ENCODE measurements at places on chromosomes 13 and 19.

- DNase-seq, result no peak
Measured at GRCh38 chr19:36111200-36111539, 227 bp downstream of the OVOL3 start.

- no peak for DNase-seq
Measured at GRCh38 chr19:29686285-29686805, 21.1 kb downstream of the PLEKHF1 start.

GRCh38 chr19:21508198-21508597 is 2.8 kb downstream of the ZNF429 start:
- no peak for DNase-seq

GRCh38 chr13:105035092-105035491 is 1500.4 kb downstream of the EFNB2 start:
- DNase-seq, result no peak

DNA sequence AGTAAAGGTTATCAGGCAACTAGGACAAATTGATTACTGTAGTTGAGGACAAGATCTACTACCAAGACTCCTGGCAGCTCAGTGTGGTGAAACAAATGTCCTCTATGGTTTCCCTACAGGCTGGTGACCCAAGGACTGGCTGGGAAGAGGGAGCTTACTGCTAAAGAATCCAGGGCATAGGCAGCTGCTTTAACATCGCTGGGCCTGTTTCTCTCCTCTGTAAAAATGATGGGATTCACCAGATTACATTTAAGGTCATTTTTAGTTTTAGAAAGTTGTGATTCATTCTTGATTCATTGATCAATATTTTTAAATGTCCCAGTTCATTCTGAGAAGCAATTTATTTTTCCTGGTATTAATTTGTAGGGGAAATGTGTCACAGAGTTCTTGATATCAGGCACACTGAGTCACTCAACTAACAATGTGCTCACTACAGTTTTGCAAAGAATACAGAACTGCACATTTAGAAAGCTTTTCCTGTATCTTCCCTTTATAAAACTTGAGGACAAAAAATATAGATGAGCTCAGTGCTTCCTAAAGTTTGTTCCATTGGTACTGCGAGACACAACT is 19.6 kb upstream of the FAM124A start:
- DNase-seq, result no peak

- DNase-seq, result no peak
Measured at GRCh38 chr19:1507192-1507660, 5.6 kb downstream of the ADAMTSL5 start.

- DNase-seq, result no peak
Measured at GRCh38 chr13:41835871-41836270, 125.0 kb downstream of the VWA8 start.

GRCh38 chr19:29596080-29596727 is 9.9 kb upstream of the POP4 start:
- DNase-seq, result no peak

DNA sequence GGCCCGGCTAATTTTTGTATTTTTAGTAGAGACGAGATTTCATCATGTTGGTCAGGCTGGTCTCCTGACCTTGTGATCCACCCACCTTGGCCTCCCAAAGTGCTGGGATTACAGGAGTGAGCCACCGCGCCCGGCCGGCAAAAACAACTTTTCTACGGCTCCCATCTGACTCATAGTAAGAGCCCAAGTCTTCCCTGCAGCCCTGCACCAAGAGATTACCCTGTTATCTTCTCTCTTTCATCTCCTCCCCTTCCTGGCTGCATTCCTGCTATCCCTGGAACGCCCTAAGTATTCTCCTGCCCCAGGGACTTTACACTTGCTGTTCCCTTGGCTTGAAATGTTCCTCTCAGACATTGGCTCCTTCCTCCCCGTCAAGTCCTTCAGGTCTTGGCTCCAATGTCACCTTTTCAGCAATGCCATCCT is 6.6 kb downstream of the AP2S1 start:
- DNase-seq, result no peak

DNA sequence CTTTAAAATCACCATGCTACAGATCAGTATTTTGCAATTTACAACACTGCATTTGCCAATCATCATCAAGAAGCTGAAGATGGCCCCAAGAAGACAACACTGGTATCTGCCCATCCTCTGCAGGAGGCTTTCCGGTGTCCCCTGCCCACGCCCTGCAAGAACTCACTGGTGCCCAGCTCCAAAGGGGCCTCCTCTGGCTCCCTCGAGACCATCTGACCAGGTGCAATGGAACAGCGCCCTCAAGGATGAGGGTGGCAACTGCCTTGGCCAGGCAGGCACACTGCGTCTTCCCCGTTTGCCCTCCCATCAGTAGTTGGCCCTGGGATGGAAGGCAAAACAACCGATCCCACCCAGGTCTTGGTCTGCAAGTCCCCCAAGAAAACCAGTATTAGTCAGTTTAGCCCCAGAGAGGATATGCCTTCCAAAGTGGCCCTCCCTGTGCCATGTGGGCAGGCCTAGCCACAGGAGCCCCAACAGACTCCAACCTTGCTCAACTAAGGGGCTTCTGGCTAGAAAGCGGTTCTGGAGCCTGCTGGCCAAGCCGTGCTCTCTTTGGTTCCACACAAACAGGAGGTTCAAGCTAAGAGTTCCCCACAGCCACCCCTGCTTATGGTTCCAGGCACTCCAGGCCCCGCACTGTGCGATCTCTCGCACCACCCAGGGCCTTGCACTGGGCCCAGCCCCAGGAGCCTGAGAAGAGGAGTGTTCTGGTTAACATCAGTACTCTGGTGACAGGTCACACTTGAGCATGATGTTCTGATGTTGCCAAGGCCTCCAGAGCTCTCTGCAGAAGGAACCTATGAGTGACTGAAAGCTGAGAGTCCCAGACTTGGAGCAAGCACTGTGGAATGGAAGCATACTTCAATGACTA is 4.7 kb downstream of the PCID2 start:
- DNase-seq, result no peak

DNA sequence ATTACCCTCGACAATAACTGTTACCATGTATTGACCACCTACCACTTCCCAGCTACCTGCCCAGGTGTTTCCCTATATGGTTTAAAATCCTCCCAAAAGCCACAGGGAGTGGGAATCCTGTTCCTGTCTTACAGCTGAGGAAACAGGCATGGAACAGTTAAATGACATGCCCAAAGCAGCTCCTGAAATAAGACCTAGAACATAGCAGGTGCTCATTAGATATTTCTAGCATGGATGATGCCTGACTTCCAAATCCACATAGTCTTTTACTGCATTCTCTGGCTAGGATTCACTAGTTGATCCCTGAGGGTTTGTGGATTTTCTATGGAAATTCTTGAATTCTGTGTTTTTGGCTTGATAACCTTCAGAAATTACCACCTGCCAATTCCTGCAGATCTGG is 13.0 kb downstream of the KCNN4 start:
- DNase-seq, result no peak
